Lower leg skin (tissue), 4 donors: ENCODE measurements at places on chromosomes 2 and 18. TPM values are rescaled to one million over a fixed set of nuclear protein-coding genes. Genes with fewer than 3 reads are reported as not detected.

DNA sequence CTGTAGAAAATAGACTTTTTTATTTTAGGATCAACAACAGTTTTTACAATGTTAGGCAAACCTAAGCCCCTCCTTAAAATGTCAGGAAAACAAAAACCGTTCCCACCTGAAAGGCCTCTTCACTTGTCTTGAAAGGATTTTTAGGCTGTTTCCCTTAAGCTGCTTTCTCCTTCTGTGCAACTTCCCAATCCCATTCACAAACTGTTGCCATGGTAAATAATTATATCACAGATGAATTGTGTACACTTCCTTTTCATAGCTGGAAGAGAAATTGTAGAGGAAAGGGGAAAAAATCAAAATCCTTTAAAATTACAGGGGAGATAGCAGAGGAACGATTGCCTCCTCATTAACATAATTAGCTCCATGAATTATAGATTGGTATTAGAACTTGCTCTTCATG, 1488.0 kb upstream of the CELF4 start:
- DNase-seq: no peak

GRCh38 chr18:59697236-59697932, at the start of gene CCBE1:
TSS of gene CCBE1 (minus strand) at chr18:59697423.
- peak; percentile 36 for DNase-seq

GRCh38 chr2:45119038-45119437, 109.8 kb upstream of the SIX2 start:
- no peak for DNase-seq

DNA sequence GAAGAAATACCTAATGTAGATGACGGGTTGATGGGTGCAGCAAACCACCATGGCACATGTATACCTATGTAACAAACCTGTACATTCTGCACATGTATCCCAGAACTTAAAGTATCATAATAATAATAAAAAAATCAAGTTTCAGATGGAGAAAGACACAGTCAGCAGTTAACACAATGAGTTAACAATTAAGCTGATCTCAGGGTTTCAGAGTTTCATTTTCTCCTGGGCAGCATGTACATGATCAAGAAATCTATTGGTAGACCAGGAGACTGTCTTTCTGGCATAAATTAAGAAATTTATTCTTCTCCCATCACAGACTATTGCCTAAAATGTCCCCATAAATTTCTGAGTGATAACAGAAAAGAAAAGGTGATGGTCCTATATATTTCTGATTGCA, 155.3 kb downstream of the RAD51AP2 start:
- no peak for DNase-seq

DNA sequence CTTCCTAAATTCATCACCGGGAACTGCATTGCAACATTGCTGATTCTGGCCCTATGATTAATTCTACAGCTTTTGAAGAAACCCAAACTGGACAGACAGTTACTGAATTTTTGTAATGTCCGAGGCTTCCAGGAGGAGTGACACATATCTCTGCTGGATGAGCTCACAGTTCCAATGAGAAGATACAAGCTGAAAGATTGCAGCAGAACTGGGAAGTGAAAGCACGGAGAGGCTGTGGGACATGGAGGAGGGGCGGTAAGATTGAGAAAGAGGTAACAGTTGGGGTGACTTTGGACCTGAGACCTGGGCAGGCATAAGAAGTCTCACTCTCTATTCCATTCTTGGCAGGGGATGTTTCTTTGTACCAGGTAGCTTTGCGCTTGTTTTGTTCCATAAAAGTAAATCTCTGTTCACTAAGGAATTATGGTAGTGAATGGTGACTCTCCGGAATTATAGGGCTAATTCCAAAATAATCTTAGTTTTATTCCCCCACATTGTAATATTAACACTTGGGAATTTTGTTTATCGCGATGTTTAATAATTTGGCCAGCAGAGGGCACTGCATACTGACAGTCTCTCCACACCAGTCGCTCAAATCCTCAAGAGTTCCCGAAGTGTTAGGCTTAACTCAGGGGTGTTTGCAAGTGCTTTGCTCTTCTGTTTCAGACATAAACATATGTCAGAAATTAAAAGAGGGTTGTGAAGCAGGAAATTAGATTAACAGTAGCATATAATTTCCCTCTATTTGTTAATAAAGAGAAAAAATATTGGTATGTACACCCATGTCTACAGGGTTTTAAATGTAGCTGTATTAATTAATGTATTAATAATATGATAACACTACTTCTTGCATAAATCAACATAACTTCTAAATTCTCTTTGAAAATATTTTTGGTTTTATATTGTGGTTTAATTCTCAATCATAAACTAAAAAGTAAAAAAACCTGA, 201.4 kb downstream of the SOCS6 start:
- peak; percentile 15 for DNase-seq

- no peak for DNase-seq
Observed at GRCh38 chr2:241187101-241187917, 1.2 kb upstream of the ANO7 start.

- no peak for DNase-seq
Observed at GRCh38 chr18:6120820-6121279, 225.5 kb upstream of the TMEM200C start.

DNA sequence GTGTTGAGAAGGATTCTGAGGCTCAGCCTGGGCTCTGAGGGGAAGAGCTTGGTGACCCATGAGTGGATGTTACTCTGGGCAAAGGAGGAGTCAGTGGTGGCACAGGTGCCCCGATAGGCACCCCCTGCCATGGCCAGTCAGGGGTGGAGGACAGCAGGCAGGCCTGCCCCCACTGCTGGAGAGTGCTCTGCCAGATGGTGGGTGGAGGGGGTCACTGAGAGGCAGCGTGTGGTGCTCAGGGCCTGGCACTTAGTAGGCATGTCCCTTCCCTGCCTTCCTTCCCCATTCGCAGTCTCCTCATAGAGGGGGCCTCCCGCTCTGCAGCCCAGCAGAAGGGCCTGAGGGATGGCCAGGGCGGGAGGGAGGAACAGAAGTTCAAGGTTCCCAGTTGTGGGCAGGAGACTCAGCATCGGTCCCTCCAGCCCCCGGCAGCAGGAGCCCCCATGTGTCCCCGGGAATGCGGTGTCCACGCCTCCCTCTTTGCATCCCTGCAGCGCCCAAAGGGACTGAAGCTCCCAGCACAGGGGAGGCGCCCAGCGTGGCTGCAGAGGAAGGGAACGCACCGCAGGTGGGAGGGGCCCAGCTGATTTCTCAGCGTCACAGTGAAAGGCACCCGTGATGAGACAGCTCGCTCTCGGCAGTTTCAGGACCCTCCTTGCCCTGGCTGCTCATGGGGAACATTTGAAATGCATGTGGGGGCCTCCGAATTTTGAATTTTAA, 5.7 kb upstream of the SNED1 start:
- no peak for DNase-seq

GRCh38 chr2:168054657-168055056, 192.7 kb downstream of the STK39 start:
- no peak for DNase-seq

GRCh38 chr2:192570788-192571187, 376.1 kb upstream of the TMEFF2 start:
- no peak for DNase-seq

- no peak for DNase-seq
Observed at GRCh38 chr2:239750045-239750835, 274.9 kb downstream of the NDUFA10 start.

GRCh38 chr2:209314653-209315052, 109.2 kb upstream of the MAP2 start:
- no peak for DNase-seq

DNA sequence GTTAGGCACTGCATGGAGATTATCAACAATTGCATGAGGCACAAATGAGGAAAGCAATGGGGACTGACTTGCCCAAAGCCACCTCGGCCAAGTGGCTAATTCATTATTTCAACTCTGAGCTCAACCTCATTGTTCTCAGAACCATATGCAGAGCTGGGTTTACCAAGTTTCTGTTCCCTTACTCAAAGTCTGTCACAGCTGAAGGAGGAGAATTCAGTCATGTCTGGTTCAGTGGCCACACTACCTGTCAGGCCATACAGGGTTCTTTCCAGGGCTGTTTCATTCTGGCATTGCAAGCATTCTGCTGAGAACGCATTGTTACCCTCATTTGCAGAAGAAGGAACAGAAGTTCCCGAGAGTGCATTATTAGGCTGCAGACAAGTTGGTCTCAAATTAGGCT, 181.7 kb downstream of the MYT1L start:
- DNase-seq: no peak

GRCh38 chr18:36862182-36862581, 33.3 kb downstream of the KIAA1328 start:
- no peak for DNase-seq

- no peak for DNase-seq
Observed at GRCh38 chr2:187956906-187957534, 334.7 kb upstream of the GULP1 start.

DNA sequence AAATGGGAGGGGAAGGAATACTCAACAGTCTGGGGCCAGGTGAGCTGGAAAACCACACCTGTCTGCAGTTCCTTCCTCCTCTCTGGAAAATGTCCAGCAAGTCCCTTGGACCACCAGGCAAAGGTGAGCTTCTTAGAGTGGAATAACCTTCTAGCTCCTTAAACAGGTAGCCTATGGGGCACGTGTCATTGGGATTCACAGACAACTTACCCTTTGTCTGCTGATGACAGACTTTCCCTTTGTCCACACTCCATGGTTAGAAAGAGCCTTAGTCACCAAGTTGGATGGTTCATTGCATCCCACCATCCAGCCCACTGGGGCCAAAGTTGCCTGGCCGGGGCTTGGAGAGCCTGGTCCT, 98.0 kb upstream of the ITGA6 start:
- DNase-seq: no peak

DNA sequence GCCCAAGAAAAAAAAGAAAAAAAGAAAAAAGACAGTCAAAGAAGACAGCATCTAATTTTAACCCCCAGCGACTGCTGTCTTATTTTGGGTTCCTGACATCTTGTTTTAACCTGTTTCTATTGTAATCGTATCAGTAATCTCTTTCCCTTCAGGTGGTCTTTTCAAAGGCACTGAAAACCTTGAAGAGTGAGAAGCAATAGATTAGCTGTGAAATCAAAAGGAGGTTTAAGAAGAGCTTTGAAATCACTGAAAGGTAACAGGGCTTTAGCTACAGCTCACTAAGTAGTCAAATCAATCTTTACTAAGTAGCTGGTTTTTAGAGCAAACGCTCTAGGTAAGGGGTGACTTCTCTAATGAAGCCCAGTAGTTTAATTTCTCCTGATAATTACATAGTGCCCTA, 5.4 kb upstream of the TANC1 start:
- no peak for DNase-seq

DNA sequence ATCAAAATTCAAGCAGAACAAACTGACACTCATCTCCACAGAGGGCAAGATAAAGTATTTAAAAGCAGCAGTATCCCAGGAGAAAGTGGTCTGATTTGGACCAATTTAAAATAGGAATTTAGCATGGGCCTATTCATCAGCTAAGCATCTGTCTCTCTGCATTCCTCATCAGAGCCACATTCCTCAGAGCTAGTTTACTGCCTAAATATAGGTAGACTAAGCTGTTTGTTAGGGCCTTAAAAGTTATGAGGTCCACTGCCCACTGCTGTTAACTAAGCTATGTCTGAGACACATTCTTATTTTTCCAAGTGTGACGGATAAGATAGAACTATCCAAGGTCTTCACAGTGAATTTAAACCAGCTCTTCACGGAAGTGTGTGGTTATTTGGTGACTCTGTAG, 17.6 kb downstream of the NEB start:
- DNase-seq: no peak

DNA sequence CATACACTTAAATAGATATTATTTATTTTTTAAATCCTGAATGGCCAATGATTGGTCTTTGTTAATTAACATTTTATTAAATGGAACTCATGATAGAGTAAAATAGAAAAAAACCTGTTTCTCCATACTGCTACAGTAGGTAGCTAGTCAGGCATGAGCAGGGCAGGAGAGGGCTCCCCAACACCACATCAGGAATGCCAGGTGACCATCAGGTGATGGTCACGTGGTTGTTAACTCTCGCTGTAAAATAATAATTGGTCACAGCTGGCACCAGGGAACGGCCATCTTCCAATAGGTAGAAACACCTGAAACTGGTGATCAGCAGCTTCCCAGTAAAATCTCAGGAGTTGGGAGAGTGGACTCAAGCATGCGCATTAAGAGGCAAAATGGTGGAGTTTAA, 172.2 kb downstream of the MEIS1 start:
- DNase-seq: no peak

DNA sequence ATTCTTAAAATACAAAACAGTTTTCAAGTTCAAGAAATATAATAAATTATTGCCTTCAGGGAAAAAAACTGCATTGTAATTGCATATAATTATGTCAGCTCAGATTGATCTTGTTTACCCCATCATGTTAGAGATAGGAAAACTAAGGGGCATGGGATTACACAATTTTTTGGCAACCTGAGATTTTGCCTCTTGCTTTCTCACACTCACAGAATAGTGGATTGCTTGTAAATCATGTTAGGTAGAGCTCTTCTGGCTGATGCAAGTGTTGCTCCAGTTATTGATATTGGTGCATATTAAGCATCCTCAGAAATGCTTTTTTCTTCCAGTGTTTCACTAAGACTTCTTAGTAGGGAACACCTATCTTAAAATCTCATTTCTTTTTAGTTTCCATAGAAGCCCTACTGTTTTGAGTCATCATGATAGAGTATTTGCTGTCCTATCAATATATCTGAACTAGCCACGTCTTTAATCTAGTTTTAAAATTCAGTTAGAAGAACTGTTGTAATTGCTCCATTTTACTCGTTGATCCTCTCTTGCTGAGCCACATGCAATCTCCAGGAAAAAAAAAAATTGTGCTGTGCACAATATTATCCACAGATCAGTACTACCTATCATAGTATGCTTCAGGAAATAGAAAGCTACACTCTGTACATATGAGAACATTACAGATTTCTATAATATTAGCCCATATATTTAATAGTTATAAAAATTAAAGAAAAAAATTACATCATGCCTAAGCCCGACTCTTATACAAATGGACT, 393.1 kb downstream of the LRP1B start:
- no peak for DNase-seq

- DNase-seq: no peak
Observed at GRCh38 chr2:211103989-211104388, 547.6 kb downstream of the CPS1 start.

KATNAL2 gene
- total RNA-seq: 5.6 TPM

IL1RL2 gene
- total RNA-seq: 16.4 TPM

OXER1 gene
- total RNA-seq: 1.7 TPM

NEU2 gene
- 29.9 TPM for total RNA-seq

CCDC68 gene
- 1.3 TPM for total RNA-seq

PIAS2 gene
- total RNA-seq: 11.7 TPM
